ENCODE measurements at places on chromosomes 4 and X.
A peak's percentile ranks its signal among the peaks of the same experiment; 100 is the strongest.

DNA sequence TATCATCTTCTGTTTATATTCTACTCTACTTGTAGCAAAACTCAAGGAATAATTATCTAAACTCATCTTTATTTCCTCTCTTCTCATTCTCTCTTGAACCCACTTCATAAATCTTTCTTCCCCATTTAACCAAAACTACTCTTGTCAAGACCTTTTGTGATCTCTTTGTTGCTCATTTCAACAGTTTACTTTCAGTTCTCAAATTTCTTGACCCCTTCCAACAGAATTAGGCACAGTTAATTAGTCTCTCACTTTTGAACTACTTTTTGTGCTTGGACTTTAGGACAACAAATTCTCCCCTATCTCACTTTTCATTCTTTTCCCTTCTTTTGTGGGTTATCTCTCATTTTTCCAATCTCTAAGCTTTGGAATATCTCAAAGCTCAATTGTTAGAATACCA lies 27.4 kb upstream of the CAMK2D start:
- no peak for DNase-seq

DNA sequence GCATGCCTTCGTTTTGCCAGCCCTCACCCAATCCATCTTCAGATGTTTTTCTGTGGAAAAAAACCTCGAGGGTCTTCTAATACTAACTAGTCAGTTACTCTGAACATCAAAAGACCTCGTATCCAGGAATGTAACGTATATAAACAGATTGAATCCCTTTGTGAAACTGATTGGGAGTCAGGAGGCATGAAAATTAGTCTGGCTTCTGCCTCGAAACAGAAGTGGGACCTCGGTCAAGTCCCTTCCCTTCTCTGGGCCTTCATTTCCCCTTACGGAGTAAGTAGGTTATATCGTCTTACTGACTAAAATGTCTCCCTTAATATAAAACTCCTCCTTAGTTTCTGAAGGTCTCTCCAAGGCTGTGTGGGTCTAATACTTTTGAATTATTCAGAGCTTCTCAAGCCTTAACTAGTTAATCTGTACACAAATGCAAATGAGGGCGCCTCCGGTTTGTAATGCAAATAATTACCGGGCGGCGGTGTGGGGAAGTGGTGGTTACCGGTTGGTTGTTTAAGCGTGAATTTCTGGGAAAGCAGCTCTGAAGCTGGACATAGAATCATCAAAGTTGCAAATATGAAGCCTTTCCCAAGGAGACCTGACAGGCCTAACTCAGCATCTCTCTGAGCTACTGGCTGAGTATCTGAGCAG lies 11.4 kb upstream of the NKRF start:
- DNase-seq: no peak

GRCh38 chr4:54513204-54513603 lies 144.6 kb upstream of the KIT start:
- DNase-seq: no peak

GRCh38 chr4:3607690-3608552 lies 75.7 kb upstream of the LRPAP1 start:
- DNase-seq: no peak

DNA sequence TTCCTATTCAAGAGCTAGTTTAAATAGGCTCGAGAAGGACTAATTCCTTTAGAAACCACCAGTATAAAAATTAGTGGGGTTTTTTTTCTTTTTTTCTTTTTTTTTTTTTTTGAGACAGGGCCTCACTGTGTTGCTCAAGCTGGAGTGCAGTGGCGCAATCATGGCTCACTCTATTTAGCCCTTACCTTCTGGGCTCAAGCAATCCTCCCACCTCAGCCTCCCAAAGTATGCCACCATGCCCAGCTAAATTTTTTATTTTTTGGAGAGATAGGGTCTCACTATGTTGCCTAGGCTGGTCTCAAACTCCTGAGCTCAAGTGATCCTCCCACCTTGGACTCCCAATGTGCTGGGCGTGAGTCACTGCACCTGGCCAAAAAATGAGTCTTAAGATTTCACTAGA lies 52.8 kb downstream of the APOO start:
- no peak for DNase-seq

DNA sequence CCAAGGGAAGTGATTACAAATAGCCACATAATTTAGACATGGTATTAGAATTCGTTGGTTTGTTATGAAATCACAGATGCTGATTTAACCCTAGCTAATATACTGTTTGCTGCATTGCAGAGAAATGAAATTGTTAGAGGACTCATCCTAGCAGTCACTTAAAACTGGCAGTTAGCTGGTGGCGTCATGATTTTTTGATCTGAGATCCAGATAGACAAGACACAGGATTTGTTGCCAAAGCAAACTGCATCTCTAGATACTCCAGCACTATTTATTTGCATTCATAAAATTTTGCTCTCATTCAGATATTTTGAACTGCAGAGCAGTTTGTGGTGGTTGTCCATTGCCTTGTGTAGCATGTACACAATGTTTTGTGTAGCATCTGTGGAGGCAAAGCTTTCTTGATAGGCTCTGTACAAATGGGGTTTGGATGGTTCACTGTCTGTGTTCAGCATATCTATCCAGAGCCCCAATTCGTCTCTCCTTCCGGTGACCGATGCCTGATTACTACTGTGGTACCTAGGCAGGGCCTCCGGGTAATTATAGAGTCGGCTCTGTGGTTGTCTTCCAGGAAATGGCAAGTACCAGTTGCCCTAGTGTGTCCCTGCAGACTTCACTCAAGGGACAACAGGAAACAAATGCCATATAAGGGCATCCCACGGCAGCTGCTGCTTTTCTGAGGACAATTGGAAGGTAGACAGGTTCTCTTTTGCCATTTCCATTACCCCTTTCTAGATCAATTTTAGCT lies 30.1 kb upstream of the SPARCL1 start:
- DNase-seq: peak; percentile 82

- no peak for DNase-seq
These were observed 115.6 kb upstream of the DIAPH2 start for GRCh38 chrX:96569034-96569433.

DNA sequence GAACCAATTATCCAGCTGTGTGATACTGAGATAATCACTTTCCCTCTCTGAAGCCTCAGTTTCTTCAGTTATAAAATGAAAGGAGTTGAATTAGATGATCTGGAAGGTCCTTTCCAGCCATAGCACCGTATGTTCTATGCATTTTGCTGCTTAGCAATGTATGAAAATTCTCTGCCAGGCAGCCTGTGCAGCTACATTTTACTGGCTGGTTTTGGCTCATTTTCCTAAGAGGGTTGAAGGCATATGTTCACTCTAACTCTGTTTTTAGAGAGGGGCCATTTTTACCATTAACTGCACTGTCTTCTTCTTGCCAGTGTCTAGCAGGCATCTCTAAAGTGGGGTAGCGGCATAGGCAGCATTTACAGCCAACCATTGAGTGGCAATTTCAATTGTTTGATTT lies 26.1 kb downstream of the TRPC5 start:
- DNase-seq: no peak

DNA sequence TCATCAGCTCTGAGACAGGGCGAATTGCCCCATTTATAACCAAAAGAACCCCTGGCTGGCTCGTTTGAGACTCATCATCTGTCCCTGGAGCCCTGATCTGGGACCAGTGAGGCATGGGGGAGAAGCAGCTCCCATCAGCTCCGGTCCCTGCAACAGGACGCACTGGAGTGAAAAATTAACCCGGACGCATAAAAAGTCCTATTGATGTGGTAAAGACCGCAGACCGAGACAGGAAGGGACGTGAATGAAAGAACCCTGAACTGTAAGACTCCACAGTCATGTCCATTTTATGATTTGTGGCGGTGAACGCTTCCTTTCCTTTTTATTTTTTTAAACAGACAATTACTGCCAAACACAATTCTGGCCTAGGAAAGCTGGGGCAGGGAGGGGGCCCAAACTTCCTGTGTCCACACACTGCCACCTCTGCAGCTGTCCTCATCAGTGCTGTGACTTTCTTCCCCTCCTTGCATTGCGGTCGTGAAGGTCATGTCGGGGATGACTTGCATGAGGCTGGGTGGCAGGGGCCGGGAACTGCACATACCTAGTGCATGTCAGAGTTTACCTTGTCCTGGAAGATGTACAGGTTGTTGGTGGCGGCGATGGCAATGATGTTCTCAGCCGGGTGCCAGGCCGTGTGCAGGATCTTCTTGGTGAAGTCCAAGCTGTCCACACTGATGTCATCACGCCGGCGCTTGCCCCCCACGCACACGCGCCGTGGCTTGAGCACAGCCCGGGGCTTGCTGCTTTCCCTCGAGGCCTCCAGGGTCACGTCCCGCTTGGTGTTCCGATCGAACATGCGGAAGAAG lies 53.3 kb downstream of the WFS1 start:
- DNase-seq: no peak

DNA sequence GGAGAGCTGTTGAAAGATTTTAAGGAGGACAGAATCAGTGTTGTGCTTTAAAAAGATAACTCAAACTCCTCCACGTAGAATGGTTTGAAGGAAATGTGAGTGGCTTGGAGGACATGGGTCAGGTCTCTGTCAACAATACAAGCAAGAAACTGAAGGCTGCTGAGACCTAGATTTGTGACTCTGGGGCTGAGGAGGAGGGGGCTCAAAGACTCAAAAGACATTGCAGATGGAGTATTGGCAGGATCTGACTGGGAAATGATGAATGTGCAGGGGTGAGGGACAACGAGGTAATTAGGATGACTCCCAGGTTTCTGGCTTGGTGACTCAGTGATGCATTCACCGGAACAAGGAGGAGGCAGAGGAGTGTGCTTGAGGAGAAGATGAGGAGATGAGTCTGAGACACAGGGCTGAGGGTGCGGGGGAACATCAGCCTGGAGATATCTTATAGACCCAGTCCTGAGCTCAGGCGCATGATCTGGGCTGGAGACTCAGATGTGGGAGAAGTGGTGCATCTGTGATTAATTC lies 3.3 kb upstream of the RPS4X start:
- DNase-seq: no peak

- DNase-seq: peak; percentile 8
These were observed 76.0 kb upstream of the AP1S2 start for GRCh38 chrX:15930585-15930984.

DNA sequence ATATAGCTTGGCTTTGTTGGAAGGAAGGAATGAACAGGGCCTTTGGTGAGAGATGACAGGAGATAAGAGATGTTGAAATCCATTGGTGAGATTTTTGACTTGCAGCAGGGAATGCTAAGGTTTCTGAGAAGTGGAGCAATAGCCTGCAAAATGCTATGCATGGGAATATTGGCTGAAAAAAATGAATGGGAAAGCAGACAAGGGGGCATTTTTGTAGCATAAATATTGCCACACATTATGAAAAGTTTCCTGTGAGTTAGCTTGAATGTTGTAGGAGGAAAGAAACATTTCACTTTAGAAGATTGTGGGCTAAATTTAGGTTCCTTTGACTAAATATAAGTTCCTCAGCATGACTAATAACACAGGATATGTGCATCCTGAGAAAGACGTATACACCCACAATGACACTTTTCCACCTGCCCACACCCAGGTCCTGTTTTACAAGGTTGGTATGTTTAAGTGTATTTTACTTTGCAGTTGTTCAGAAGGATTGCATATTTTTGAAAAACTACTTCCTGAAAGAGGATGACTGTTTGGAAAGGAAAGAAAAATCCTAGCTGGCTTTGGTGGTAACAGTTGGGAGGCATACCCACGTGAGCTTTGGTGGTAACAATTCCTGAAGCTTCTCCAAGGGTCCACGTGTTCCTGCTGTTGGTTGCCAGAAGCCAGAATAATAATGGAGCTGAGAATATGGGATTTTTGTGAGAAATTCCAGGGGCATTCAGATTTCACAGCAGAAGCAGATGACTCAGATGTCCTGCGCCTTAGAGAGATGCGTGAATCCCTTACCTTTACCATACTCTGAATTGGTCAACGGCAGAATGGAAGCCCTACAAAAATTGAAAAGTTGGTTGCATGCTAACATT lies 28.5 kb downstream of the PHEX start:
- DNase-seq: peak; percentile 54

DNA sequence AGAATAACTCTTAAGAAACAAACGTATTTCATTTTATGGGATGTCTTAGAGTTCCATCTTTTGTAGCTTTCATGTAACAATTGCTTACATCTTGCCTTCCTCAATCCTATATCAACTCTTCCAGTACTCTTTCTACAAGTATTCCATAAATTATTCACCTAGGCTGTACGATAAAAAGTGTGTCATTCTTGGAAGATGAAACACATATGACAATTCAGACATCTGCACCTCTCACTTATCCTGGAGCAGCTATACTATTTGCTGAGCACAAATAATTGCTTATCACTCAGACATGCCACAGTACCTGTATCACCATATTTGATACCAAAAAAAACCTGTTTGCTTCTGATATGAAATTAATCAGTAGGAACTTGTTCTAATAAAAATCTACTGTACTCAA lies 1.0 kb downstream of the POF1B start:
- DNase-seq: no peak

- no peak for DNase-seq
These were observed 6.3 kb downstream of the AREG start for GRCh38 chr4:74451214-74451661.

GRCh38 chr4:19402581-19403065 lies 849.1 kb upstream of the SLIT2 start:
- DNase-seq: no peak

- no peak for DNase-seq
These were observed 55.3 kb downstream of the ARHGAP10 start for GRCh38 chr4:147787204-147787603.

- DNase-seq: peak; percentile 7
These were observed at the start of gene DCLK2 for GRCh38 chr4:150078041-150078578. Gene DCLK2, plus strand, starts transcription at chr4:150078445. Its CDS starts 583 bp downstream, at chr4:150079028.

GRCh38 chrX:56462389-56462788 lies 101.0 kb upstream of the UBQLN2 start:
- DNase-seq: no peak

- DNase-seq: no peak
These were observed 46.4 kb downstream of the ACOX3 start for GRCh38 chr4:8394061-8394519.

GRCh38 chrX:68832101-68832416 lies 3.2 kb downstream of the EFNB1 start:
- peak; percentile 51 for DNase-seq

- no peak for DNase-seq
These were observed 611.9 kb upstream of the TECRL start for GRCh38 chr4:65021149-65021548.

GRCh38 chr4:101269682-101270081 lies 77.6 kb downstream of the PPP3CA start:
- no peak for DNase-seq

- DNase-seq: peak; percentile 0
These were observed 759.6 kb upstream of the NDST4 start for GRCh38 chr4:115873048-115873447.

DNA sequence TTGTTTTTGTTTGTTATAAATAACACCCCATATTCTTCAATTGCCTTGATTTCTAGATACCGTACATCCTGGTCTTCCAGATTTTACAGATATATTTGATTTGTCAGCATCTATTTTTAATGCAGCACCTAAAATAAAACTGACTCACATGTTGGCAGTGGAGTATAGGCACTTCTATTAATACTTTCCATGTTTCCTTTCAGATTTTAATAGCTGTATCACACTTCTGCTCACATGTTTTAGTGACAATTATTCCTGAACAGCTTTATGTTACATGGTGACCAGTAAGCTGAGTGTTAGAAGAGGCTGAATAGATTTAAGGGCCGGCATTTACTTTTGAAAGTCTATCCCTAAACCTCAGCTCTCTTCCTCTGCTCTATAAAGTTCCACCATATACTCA lies 46.1 kb downstream of the C4orf46 start:
- DNase-seq: no peak

Data from activated CD4-positive, alpha-beta T cell treated with anti-CD3 and anti-CD28 coated beads, Interleukin-2, Interleukin-6, amounts not matched to agents 100 ng/mL and 50 ng/mL, durations not matched to agents 16 hours and 8 hours (primary cell).